Hair follicular keratinocyte (primary cell): ENCODE measurements at places on chromosomes 12 and 14. TPM values are rescaled to one million over a fixed set of nuclear protein-coding genes. Genes with fewer than 3 reads are reported as not detected.

The SERPINA5 gene
- total RNA-seq = not detected in 2 replicates

The ACOT6 gene
- total RNA-seq = not detected in 2 replicates

The PLEKHD1 gene
- not detected in 2 replicates for total RNA-seq

The ESR2 gene
- 0.16 and 0.23 TPM in 2 replicates for total RNA-seq

The MMP14 gene
- 365 and 745 TPM in 2 replicates for total RNA-seq

The LTB4R gene
- total RNA-seq = 14.0 and 20.1 TPM in 2 replicates

The CDCA4 gene
- total RNA-seq = 30.6 and 60.8 TPM in 2 replicates

The AQP2 gene
- total RNA-seq = not detected in 2 replicates

The OTUB2 gene
- 2.4 and 3.5 TPM in 2 replicates for total RNA-seq

The LRIG3 gene
- total RNA-seq = 23.0 and 36.2 TPM in 2 replicates

The PCNX4 gene
- 29.2 and 35.6 TPM in 2 replicates for total RNA-seq

The VWF gene
- not detected in 2 replicates for total RNA-seq

The MIP gene
- total RNA-seq = not detected in 2 replicates

The SLC2A13 gene
- 3.1 and 4.0 TPM in 2 replicates for total RNA-seq

The NUAK1 gene
- 4.8 and 10.7 TPM in 2 replicates for total RNA-seq

The GLT8D2 gene
- 10.7 and 15.4 TPM in 2 replicates for total RNA-seq

The RPL10L gene
- not detected in 2 replicates for total RNA-seq

The DTX3 gene
- 5.7 and 11.7 TPM in 2 replicates for total RNA-seq

The KRT8 gene
- total RNA-seq = 61.1 and 107 TPM in 2 replicates

The YARS2 gene
- 49.4 and 56.2 TPM in 2 replicates for total RNA-seq

The TAS2R8 gene
- not detected in 2 replicates for total RNA-seq

The MGP gene
- 0.16 TPM in 1 of 2 replicates, not detected in the other for total RNA-seq
